ENCODE measurements at places on chromosomes 3 and 15.

DNA sequence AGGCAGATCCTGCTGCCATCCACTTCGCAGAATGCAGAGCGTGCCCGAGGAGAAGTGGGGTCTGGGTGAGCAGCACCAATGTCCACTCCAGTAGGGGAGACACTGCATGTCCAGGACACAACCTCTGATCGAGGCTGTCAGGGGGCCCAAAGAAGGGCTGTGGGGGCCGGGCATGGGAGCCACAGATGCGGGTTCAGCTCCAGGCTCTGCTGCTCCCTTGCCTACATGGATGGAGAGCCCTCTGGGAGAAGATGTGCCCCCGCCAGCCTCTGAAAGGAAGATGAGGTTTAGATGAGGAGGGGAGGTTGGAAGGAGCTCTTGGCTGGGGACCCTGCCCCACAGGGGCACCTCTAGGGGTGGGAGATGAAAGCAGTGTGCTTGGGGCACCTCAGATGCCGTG lies 75.4 kb downstream of the KLF13 start:
- DNase-seq, result no peak

GRCh38 chr3:23821858-23822257 lies 16.1 kb downstream of the UBE2E1 start:
- DNase-seq, result no peak

DNA sequence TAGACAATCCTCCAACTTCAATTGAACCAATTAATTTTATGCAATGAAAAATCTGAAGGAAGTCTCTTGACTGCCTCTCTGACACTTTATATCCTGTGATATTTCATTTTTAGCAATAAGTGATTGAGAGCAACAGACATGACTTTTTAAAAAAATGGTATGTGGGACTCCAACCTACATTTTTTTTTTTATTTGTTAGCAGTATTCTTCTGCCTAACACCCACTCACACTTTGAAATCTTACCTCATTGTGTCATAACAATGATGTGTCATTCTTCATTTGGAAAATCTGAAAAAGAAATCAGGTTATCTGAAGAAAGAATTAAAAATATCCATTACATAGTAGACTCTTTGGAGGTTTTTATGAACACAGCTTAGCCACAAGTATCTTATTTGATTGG lies 541.3 kb upstream of the KCNMB2 start:
- DNase-seq, result no peak

DNA sequence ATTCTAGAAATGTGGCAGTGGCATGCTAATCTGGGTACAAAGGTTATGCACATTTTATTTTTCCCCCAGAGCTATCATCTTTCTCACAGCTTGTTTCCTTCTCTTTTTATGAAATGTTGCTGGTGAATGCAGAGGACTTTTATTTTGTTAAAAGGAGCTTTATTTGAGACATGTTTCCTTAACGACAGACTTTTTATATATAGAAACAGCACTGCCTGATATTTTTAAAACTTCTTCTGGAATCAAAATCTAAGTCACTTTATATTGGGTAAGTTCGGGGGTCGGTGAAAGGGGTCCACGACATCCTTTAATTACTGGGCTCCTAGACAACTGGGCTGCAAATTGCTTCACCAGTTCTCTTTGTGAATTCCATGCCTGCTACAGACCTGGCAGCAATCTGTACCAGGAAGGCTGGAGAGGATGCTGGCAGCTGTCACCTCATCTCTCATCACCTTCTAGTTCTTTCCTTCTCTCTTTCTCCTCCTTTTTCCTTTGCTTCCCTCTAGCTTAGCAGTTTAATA lies 464.7 kb downstream of the PDCD6IP start:
- no peak for DNase-seq

GRCh38 chr3:168336276-168336675 lies 240.6 kb upstream of the GOLIM4 start:
- no peak for DNase-seq

DNA sequence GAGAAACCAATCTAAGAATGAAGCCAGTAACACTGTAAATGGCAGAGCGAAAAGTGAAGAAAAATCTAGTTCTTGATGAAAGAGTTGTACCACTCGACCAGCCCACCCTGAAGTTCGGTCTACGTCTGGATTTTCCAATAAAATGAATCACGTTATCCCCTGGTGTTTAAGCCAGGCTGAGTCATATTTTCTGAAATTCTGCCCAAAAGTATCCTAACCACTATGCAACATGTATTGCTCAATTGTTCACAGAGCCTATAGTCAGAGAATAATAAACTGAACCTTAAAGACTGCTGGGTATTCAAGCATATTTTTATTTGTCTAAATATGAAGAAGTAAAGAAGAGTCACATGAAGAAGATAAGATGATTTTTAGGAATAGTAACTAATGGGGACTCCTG lies 245.7 kb downstream of the FGF12 start:
- DNase-seq, result no peak

- DNase-seq, result no peak
These were observed 1.8 kb upstream of the MYL3 start for GRCh38 chr3:46865031-46865507.

GRCh38 chr3:111939873-111940272 lies 39.0 kb upstream of the ABHD10 start:
- no peak for DNase-seq

- DNase-seq, result no peak
These were observed 59.9 kb upstream of the LRTM1 start for GRCh38 chr3:54987719-54988118.

All from stimulated activated CD4-positive, alpha-beta T cell treated with anti-CD3 and anti-CD28 coated beads, Interleukin-15, amount 100 ng/mL, for 24 hours (primary cell).